ENCODE measurements at places on chromosomes 6 and 20. TPM values are rescaled to one million over a fixed set of nuclear protein-coding genes. Genes with fewer than 3 reads are reported as not detected.

Gene SIRPA
- total RNA-seq = 5.1 TPM

Gene PTPRT
- 0.37 TPM for total RNA-seq

Gene APOM
- 2.6 TPM for total RNA-seq

Gene TCP11
- total RNA-seq = 0.25 TPM

Gene ATP9A
- total RNA-seq = 18.2 TPM

Gene DEFB110
- total RNA-seq = not detected

Gene HEY2
- total RNA-seq = 1.1 TPM

Gene NMBR
- 0.09 TPM for total RNA-seq

Gene RBCK1
- 24.3 TPM for total RNA-seq

Gene PRPH2
- 0.06 TPM for total RNA-seq

Gene PNPLA1
- not detected for total RNA-seq

Gene MRAP2
- 0.75 TPM for total RNA-seq

Gene OR10C1
- not detected for total RNA-seq

Gene TREML2
- not detected for total RNA-seq

Gene SMIM28
- not detected for total RNA-seq

Gene PPP1R3G
- 0.36 TPM for total RNA-seq

Gene FAXC
- 23.0 TPM for total RNA-seq

Gene ZNF341
- total RNA-seq = 2.5 TPM

Gene ZNF217
- total RNA-seq = 84.4 TPM

Gene ZBP1
- not detected for total RNA-seq

Gene TNXB
- 0.71 TPM for total RNA-seq

Gene C6orf52
- 2.9 TPM for total RNA-seq

Gene CRIP3
- total RNA-seq = 21.3 TPM

Gene HMGCLL1
- 5.0 TPM for total RNA-seq

Gene MYB
- 3.3 TPM for total RNA-seq

Gene SNAP91
- total RNA-seq = 3.4 TPM

Gene TNFRSF6B
- not detected for total RNA-seq

Gene MYMX
- total RNA-seq = 0.54 TPM

Gene NKX2-2
- not detected for total RNA-seq

Gene GSTA2
- total RNA-seq = not detected

Gene SLC32A1
- total RNA-seq = 0.04 TPM

Gene GGTLC1
- total RNA-seq = not detected

Gene RHAG
- not detected for total RNA-seq

Gene SCRT2
- total RNA-seq = not detected

Gene CDH26
- total RNA-seq = not detected

Gene FKBP1A
- total RNA-seq = 128 TPM

Gene MPC1
- 13.2 TPM for total RNA-seq

Gene CCN6
- not detected for total RNA-seq

Gene UBE2V1
- 143 TPM for total RNA-seq

Gene CGA
- total RNA-seq = not detected

Gene GRM1
- total RNA-seq = 0.79 TPM

Gene HLA-DPB1
- 8.0 TPM for total RNA-seq

Gene TMEM170B
- total RNA-seq = 19.7 TPM

Gene SNAI1
- 4.0 TPM for total RNA-seq

Gene DSP
- total RNA-seq = 38.3 TPM

Gene KHDC1
- total RNA-seq = 7.0 TPM

Gene TBC1D32
- total RNA-seq = 18.9 TPM

Gene RNASET2
- total RNA-seq = 37.2 TPM

Gene C20orf204
- total RNA-seq = 0.04 TPM

Gene RSPO4
- 1.0 TPM for total RNA-seq

Gene VSX1
- total RNA-seq = not detected

Measured in neural progenitor cell (in vitro differentiated cells).